ENCODE measurements at places on chromosomes 16 and 17.

GRCh38 chr17:76054112-76054476 is 18.2 kb downstream of the SRP68 start:
- no peak for DNase-seq

- DNase-seq: no peak
Observed at GRCh38 chr16:87581857-87582215, 20.5 kb upstream of the JPH3 start.

GRCh38 chr17:45371414-45372324 is 54.8 kb upstream of the MAP3K14 start:
- DNase-seq: no peak

DNA sequence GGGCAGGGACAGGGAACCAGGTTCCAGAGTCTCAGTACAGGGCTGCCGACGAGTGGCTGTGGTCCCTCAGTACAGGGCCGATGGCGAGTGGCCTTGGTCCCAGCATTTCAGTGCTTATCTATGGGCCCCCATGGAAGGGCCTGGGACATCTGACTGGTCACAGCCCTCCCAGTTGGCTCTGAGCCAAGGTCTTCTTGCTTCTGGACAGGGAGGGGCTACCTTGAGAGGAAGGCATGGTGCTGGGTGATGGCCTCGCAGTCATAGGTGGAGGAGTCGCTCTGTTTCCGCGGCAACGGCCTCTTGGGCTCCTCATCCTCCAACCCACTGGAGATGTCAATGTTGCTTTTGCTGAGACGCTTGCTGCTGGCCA is 32.5 kb downstream of the PIMREG start:
- DNase-seq: no peak
